ENCODE measurements at places on chromosomes 7 and 10.

DNA sequence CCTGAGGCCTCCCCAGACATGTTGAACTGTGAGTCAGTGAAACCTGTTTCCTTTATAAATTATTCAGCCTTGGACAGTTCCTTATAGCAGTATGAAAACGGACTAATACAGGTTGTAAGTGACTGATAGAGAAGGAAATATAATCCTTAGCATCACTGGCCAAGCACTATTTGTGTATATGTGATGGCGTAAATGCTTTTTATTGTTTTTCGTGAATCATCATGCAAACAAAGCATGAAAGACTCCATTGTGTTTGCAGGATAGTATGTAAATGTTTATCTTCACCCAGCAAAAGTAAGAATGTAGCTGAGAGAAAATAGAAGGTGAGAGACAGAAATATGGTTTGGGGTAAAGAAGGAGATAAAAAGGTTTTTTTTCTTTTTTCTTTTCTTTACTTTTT, 92.5 kb upstream of the LRGUK start:
- DNase-seq = no peak

- DNase-seq = no peak
Observed at GRCh38 chr7:146875237-146875785, 758.7 kb downstream of the CNTNAP2 start.

DNA sequence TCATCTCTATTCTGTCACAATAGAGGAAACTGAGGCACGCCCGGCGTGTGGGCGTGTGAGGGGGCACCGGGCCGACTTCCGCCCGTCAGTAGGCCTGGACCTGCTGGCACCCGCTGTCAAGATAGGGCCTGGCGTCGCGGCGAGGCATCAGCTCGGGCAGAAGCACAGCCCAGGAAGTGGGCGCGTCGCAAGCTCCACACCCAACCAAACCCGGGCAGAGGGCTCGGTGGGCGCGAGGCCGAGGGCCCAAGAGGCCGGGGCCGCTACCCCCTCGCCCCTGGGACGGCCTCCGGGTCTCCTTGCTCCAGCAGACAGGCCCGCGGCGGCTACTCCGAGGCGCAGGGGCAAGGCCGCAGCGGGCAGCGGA, 91.2 kb downstream of the SPAG6 start:
- DNase-seq = no peak

DNA sequence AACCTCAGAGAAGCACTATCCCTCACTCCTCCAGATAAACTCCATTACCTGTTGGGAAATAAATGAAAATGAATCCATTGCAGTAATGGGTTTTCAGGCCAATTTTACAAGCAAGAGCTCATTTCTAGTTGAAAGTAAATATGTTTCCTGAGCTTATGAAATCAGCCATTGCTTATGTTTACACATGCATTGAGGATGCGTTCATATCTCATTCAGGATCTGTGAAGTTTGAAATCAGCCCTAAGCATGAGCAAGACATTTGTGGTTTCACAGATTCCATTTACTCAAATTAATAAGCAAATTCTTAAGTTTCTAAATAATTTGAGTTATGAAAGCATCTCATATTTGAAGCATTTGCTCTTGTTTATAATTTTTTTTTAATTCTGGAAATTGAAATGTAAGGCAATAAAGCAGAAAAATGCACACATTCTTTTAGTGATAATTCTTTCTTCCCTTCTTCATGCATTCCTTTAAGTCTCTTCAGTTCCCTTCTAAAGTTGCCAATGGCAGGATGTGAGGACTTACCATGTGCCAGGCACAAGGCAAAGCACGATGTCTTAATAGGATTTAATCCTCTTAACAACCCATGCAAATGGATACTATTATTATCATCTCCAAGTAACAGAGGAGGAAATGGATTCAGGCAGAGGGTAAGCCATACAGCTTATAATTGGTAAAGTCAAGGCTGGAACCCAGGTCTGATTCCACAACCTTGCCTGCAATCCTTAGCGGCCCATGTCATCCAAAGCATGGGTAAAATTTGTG, 35.0 kb upstream of the CTTNBP2 start:
- no peak for DNase-seq

GRCh38 chr7:134211817-134212216, 84.7 kb downstream of the LRGUK start:
- no peak for DNase-seq

- no peak for DNase-seq
Observed at GRCh38 chr7:140213684-140214074, 36.9 kb upstream of the KDM7A start.

DNA sequence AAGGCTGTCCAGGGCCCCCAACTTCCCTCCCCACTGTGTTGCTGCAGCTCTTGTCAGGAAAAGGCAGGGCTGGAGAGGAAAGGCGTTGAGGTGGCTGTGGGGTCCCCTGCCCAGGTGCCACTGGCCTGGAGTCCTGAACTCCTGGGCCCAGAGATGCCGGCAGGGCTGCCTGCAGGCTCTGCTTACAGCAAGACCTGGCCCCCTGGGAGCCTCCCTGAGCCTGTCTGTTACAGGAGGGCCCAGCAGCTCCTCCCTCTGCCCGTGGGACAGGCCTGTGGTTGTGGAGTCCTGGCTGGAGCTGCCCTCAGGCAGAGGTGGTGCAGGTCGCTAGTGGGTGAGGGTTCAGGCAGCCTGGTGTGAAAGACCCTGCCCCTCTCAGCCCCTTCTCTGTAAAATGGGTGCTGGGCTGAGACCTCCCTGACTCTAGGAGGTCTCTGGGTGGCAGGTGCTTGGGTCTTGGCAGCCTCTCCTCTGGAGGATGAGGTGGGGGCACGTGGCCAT, 9.9 kb downstream of the ANTXRL start:
- no peak for DNase-seq

DNA sequence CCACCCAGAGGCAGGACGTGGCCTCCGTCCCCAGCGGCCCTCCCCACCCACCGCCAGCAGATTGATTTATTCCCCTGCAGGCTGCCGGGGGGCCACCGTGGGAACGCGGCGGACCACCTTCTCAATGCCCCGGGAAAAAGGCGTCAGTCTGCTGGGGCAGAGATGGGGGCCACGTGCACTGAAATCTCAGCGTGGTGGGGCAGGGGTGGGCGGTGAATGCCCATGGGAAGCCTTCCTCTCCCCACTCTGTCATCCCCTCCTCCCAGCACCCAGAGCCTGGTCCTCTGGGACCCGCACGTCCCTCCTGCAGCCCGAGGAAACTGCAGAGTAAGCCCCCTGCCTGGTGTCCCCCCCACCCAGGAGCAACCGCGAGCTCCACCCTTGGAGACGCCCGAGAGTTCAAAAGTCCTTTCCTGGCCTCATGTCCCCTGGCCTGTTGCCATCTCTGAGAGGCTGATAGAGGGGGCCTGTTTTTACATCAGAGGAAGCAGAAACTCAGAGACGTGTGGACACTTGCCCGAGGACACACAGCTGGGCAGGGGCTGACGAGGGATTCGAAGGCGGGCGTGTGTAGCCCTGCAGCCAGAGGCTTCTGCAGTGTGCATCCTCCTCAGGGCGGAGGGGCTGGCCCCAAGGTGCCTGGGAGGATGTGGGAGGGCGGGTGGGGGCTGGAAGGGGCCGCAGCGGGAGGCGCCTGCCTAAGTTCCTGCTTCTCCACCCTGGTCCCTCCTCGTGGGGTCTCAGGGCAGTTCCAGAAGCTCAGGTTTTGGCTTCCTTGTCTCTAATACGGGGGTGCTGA, 21.8 kb downstream of the UNCX start:
- DNase-seq = no peak
